ENCODE measurements at places on chromosomes 11 and 22. TPM values are rescaled to one million over a fixed set of nuclear protein-coding genes. Genes with fewer than 3 reads are reported as not detected.

The CDHR5 gene
- polyA plus RNA-seq, result 0.08 TPM

The NPTXR gene
- polyA plus RNA-seq, result 0.28 TPM

The DDIAS gene
- 2.5 TPM for polyA plus RNA-seq

The GVQW3 gene
- 0.16 TPM for polyA plus RNA-seq

The GTSE1 gene
- polyA plus RNA-seq, result 5.0 TPM

The BATF2 gene
- 0.22 TPM for polyA plus RNA-seq

The MAPK8IP2 gene
- polyA plus RNA-seq, result 0.61 TPM

The P2RX3 gene
- not detected for polyA plus RNA-seq

The GPR83 gene
- polyA plus RNA-seq, result 0.01 TPM

The ZNF280B gene
- 0.05 TPM for polyA plus RNA-seq

The ALDH3B1 gene
- 5.0 TPM for polyA plus RNA-seq

The PKP3 gene
- polyA plus RNA-seq, result 353 TPM

The HORMAD2 gene
- not detected for polyA plus RNA-seq

The FOLH1 gene
- polyA plus RNA-seq, result 0.86 TPM

The LMNTD2 gene
- polyA plus RNA-seq, result 2.9 TPM

The TTC28 gene
- polyA plus RNA-seq, result 1.4 TPM

The CRYBB3 gene
- polyA plus RNA-seq, result 1.1 TPM

The C1QTNF4 gene
- 0.47 TPM for polyA plus RNA-seq

The OR8J3 gene
- polyA plus RNA-seq, result not detected

The NECTIN1 gene
- 79.6 TPM for polyA plus RNA-seq

The HEPHL1 gene
- 1.5 TPM for polyA plus RNA-seq

The ST14 gene
- 86.4 TPM for polyA plus RNA-seq

The HSPB2 gene
- 2.0 TPM for polyA plus RNA-seq

The CHCHD10 gene
- 115 TPM for polyA plus RNA-seq

The CECR2 gene
- polyA plus RNA-seq, result 0.09 TPM

The PEX16 gene
- 29.1 TPM for polyA plus RNA-seq

The SLC35F2 gene
- 9.3 TPM for polyA plus RNA-seq

The C11orf87 gene
- polyA plus RNA-seq, result not detected

The MMP12 gene
- 0.62 TPM for polyA plus RNA-seq

The NRXN2 gene
- 0.44 TPM for polyA plus RNA-seq

The ACCS gene
- 6.5 TPM for polyA plus RNA-seq

The OR56A1 gene
- not detected for polyA plus RNA-seq

The KCNK4 gene
- polyA plus RNA-seq, result not detected

The CYP2R1 gene
- polyA plus RNA-seq, result 37.1 TPM
